ENCODE measurements at places on chromosomes 2 and 18.

- DNase-seq = no peak
These were observed 3.4 kb downstream of the COLEC11 start for GRCh38 chr2:3598197-3598910.

DNA sequence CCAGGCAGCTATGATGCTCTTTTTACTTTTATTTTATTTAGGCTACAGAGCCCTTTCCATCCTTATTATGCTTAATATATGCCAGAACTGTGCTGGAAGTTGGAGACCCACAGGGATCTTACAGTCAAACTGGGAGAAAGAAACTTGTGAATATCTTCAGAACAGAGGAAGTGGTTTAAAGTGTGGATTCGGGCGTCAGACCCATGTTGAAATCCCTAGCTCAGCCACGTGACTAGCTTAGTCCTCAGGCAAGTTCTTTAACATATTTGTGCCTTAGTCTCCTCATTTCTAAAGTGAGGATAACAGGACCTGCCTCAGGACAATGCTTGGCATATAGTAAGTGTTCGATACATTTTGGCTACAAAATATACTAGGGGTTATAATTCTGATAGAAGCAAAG lies 59.1 kb downstream of the MAP3K20 start:
- no peak for DNase-seq

GRCh38 chr18:34222307-34223163 lies 2.2 kb downstream of the NOL4 start:
- no peak for DNase-seq

- DNase-seq = peak; percentile 29
These were observed 72.9 kb downstream of the EN1 start for GRCh38 chr2:118774458-118775133.

- DNase-seq = peak; percentile 9
These were observed 1.3 kb downstream of the PTPRM start for GRCh38 chr18:7568426-7568825.

DNA sequence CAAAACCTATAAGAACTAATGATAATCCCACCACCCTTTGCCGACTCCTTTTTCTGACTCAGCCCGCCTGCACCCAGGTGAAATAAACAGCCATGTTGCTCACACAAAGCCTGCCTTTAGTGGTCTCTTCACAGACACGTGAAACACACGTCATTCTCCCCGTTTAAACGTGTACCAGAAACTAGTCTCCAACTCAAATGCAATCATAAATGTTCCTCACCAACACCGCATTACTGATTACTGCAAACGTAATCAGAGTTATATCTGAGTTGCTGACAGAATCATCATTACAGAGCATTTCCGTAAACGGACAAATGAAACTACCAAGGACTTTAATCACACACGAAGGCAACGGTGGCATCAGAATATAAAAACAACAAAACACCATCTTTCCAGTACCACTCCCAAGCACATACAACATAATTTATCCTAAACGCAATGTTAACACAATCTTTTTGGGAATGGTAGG lies 1.9 kb downstream of the CLK1 start:
- DNase-seq = peak; percentile 27

DNA sequence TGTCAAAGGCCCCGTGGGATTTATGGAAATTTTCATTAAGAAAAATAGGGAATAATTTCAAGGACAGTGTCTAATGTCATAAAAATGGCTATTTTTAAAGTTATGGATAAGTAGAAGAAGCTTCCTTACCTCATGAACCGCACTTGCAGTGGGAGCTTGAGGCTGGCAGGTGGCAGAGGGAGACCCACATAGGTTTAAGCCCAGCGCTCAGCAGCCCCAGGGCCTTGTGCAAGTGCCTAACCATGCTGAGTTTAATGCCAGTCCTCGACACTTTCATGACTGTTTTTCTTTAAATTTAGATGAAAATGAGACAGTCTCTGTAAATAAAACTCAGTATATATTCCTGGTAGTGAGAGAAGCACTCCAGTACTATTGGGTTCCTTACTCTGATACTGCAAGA lies 285.6 kb downstream of the CNTNAP5 start:
- DNase-seq = no peak

- no peak for DNase-seq
These were observed 1.6 kb upstream of the CEP192 start for GRCh38 chr18:12989397-12990122.

GRCh38 chr2:111662771-111663470 lies 221.1 kb downstream of the ANAPC1 start:
- DNase-seq = peak; percentile 25

DNA sequence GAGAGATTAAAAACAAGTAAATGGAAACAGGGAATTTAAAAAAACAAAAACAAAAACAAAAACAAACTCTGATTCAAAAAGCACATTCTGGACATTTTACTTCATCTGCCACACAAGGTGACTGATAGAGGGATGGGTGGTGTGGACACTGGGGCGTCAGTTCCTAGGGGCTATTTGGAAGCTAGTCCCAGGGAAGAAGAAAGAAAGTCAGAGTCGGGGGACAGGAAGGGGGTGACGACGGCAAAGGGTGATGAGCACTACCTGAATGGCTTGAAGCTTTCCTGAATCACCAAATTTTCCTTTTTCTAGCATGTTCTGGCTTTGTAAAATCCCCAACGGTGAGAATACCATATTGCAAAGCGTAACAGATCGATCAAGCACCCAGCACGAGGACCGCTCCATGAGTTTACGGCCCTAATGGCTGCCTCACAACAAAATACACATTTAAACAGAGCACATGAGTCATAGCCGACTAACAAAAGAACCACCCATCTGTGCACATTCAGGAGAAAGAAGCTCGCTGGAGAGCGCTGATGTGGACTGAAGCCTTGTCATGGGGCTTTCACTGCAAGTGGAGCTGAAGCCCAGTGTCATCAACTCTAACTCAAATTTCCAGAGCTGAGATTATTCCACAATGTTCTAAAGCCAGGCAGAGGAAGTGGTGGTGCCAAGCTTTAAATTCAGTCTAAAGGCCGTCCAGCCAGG lies 178.9 kb downstream of the LNPK start:
- DNase-seq = no peak

DNA sequence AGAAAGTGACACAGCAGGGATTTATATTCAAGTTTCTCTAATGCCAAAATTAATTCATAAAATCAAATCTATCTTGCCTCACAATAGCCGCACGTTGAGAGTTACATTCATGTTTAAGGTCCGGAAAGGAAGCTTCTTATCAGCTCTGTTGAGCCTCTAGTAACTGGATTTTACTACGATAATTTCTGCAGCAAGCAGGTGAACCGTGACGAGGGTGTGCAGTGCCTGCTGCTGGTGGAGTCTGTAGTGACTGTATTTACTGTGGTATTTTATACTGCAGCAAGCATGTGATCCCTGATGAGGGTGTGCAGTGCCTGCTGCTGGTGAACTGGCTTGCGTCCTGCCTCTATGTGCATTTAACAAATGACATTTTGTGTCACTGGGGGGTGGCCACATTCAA lies 120.0 kb downstream of the SNTG2 start:
- DNase-seq = no peak

GRCh38 chr2:200786826-200787225 lies 24.9 kb upstream of the BZW1 start:
- no peak for DNase-seq

Measured in transverse colon (tissue), 4 donors.